Activated CD4-positive, alpha-beta T cell treated with anti-CD3 and anti-CD28 coated beads, Interleukin-2, amount 50 U/mL, for 16 hours (primary cell): ENCODE measurements at places on chromosomes 4 and X.

- no peak for DNase-seq
These were observed 451.7 kb upstream of the PITX2 start for GRCh38 chr4:111074523-111075114.

- no peak for DNase-seq
These were observed 28.1 kb downstream of the KIT start for GRCh38 chr4:54685810-54686209.

- DNase-seq = no peak
These were observed 124.5 kb upstream of the GIMD1 start for GRCh38 chr4:106493086-106493485.

- no peak for DNase-seq
These were observed 147.4 kb upstream of the RPS6KA3 start for GRCh38 chrX:20414066-20414465.

- no peak for DNase-seq
These were observed 37.8 kb downstream of the LEF1 start for GRCh38 chr4:108130955-108131354.

DNA sequence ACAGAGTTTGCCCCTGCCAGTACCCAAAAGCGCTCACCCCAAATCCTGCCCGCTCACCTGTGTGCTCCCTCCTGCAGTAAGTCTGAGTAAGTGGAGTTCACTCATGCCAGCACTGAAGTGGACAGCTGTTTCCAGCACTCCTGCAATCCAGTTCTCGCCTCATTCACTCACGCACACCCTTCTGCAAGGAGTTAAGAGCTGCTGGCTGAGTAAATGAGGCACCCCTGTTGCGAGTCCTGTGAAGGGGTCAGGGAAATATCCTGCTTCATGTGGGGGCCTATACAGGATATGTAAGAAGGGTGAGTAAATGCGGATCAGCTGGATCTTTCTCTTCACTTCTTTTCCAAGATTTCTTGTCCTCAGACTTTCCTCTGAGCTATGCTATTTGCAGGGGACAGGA lies 23.5 kb downstream of the CXCL8 start:
- DNase-seq = no peak

DNA sequence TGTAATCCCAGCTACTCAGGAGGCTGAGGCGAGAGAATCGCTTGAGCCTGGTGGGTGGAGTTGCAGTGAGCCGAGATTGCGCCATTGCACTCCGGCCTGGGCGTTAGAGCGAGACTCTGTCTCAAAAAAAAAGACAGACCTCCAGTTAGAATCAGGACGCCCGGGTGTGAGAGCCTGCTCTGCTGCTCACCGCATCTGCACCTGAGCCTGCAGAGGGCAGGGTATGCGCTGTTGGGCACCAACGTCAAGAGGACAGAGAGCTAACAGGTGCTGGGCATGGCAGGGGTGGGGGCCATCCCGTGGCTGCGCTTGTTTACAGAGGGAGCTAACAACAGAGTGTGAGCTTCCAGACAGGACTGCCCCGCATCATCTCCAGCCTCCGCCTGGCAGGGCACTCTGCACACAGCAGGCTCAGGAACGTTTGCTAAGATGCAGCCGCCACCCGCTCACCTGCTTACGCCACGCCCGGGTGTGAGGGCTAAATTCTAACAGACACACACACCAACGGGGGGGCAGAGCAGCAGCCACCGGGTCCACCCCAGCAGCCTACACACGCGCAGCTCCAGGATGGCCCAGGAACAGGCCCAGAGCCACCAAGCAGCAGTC lies 50.0 kb upstream of the CPLX1 start:
- DNase-seq = no peak

DNA sequence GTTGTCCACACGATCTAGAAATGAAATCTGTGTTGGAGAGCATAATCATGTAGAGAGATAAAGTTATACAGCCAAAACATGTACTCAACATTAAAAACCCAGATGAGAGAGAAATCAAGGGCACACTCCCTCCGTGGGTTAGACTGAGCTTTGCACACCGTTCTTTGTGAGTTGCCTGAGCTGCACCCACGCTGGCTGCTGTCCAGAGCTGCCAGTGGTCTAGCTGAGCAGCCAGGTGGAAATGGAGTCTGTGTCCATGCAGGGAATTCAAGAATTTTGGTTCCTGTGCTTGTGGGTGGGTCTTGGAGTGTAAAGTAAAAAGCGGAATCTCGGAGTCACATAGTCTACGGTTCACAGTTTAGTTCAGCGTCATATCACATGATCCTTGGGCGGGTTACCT lies 84.6 kb downstream of the GPR143 start:
- no peak for DNase-seq

- DNase-seq = no peak
These were observed 53.9 kb downstream of the PROM1 start for GRCh38 chr4:16029886-16030285.

- peak; percentile 70 for DNase-seq
These were observed 47.6 kb downstream of the SH3KBP1 start for GRCh38 chrX:19839770-19840254.

- DNase-seq = no peak
These were observed 121.0 kb downstream of the PCDH10 start for GRCh38 chr4:133270021-133270570.

DNA sequence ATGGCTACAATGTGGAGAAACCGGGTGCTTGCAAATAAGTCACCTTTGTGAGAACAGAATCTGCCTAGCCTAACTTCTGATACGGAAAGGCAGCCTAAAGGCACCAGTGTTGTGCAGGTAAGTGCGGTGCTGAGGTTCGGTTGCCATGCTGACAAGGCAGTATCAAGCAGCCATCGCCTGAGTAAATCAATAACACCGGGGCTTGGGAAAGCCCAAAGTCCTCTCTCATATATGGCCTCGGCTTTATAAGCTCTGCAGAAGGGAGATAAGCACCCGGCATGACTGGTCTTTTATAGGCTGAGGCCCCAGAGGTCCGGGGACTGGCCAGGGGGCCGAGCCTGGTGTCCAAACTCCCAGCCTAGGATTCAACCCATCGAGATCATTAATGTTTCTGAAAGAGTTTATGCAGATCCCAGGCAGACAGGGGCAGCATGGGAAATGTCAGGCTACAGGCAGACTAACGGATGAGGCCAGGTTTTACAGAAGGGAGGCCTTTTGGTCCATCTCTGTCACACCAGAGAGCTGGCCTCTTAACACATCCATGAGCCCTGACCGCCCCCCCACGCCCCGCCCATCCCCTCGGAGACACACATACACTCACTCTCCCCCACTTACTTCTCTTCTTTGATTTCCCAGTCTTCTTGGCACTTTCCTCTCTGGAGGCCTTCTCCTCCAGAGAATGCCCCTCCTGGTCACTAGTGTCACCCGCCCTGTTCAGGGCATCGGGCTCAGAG lies 38.5 kb downstream of the ELF4 start:
- no peak for DNase-seq

GRCh38 chr4:25310066-25310802 lies 2.3 kb upstream of the ZCCHC4 start:
- DNase-seq = no peak

- DNase-seq = no peak
These were observed 22.2 kb downstream of the KANTR start for GRCh38 chrX:53116101-53116500.

DNA sequence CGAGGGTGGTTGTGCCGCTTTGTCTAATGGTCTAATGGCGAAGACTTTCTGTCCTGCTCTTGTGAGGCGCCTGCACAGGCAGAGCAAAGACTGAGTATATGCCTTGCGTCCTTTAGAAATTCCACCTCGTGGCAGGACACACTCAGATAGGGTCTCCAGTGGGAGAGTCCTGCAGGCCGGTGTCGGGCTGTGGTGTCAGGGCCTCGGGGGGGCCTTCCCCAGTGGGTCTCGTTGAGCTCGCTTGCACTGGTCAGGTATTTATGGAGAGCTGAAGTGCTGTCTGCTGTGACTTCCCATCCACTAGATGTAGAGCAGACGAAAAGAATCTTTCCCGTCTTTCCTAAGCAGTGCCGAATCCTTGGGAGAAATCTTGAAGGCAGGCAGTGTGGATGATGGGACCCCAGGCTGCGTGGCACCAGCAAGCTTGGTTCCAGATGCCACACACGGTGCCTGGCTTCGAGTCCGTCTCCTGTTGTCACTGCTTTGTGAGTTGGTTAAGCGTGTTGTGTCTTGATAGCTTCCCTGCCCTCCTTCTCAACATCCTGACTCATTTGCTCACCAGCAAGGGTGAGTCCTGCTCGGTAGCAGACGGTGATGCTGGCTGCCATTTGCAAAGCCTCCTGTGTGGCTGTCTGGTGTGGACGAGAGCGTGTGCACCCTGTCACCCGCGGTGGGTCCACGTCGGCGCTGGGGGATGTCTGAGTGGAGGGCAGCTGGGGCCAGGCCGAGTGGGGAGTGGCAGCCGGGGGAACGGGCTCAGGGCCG lies 20.5 kb downstream of the MAEA start:
- no peak for DNase-seq

DNA sequence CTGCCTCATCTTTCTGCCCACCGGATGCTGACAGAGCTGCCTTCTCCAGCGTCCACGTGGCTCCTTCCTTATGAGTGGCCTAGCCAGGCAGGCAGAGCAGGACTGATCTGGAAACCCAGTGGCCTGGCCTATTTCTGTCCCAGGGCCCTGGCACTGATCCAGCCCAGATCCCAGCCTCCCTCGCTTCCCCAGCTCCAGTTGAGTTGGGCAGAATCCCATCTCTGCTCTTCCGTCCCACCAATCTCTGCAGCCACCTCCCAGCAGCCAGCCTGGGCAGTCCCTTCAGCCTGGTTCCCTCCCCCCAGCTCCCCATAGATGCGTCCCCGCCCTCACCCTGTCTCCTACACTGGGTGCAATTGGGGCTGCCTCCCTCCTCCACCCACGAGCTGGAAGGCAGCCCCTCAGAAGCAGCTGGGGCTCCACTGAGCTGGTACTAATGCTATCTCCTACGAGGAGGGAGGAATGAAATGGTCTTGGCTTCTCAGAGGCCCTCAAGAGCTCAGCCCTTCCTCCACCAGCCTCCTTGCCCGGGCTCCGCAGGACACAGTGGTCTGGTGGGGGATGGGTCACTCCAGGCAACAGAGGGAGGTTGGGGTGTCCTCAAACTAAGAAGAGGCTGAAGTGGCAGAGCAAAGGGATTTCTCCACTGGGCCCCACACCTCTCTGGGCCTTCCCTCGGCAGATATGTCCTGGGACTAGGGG lies 94.2 kb downstream of the PJA1 start:
- no peak for DNase-seq

- no peak for DNase-seq
These were observed 561.5 kb upstream of the PCDH10 start for GRCh38 chr4:132587626-132588025.

- no peak for DNase-seq
These were observed 268.3 kb downstream of the TMA16 start for GRCh38 chr4:163762741-163763140.

DNA sequence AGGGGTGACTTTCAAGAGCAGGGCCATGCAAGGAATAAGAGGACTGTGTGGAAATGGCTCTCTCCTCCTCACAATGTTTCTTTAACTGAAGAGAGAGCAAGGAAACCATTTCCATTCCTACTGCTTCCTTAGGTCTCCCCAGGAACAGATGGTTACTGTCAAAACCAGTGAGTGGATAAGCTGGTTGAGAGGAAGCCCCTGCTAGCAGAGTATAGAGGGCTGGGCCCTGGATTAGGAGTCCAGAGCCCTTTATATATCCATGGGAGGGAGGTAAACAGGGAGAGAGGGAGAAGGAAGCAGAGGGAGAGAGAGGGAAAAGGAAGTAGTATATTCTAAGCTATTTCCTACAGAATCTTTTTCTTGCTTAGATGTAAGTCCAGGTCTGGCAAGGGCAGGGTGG lies 43.8 kb upstream of the LAS1L start:
- DNase-seq = no peak

GRCh38 chrX:53631156-53631555 lies 55.4 kb downstream of the HUWE1 start:
- DNase-seq = no peak

GRCh38 chr4:517061-517805 lies 18.2 kb downstream of the PIGG start:
- DNase-seq = no peak

DNA sequence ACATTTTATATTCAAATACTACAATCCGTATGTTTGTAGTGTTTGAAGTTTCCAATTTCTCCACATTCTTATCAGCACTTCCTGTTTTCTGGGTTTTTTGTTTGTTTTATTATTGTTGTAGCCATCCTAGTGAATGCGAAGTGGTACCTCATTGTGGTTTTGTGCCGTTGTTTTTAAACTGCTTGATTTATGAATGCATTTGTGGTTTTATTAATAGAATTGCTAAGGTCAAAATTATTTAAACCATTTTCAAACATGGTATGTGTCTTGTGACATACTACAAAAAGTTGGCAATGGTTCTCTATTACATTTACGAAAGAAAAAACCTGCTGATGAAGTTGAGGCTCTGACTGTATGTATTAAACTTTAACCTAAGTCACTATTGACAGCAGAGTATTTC lies 780.0 kb upstream of the MAGEB2 start:
- no peak for DNase-seq

DNA sequence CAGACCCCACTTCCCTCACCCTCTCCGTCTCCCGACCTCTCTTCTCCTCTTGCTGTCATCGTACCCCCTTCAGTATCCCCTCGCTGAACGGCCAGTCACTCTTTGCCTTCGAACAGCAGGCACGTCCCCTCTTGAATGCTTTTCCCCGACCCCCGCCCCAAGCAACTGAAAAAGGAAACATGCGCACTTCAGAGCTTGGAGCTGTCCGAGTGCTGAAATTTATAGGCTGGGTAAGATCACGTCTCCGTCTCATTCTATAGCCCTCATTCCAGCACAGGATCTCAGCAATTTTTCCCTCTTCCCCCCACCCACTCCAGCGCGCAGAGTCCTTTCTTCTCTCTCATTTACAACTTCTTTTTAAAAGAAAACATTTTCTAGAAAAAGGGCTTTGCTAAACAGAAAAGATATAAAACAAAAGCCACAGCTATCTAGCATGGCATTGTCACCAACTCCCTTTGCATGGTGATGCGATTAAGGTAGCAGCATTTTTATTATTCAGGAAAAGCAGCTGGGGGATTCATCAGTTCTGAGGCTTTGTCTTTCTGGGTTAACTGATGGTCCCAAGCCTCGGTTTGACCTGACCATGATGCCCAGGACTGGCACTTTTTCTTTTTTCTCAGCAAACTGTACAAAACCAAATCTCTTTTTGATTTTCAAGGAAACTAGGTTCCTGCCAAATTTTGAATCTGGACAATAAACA lies at the start of gene GLRA2:
TSS of gene GLRA2 (plus strand) at position 247 of the 700 bp plus-strand sequence. CDS start 522 bp downstream, outside the sequence.
- no peak for DNase-seq

GRCh38 chrX:116726806-116727205 lies 264.0 kb upstream of the CT83 start:
- DNase-seq = no peak

- no peak for DNase-seq
These were observed 23.3 kb downstream of the TLR8 start for GRCh38 chrX:12929701-12930100.

DNA sequence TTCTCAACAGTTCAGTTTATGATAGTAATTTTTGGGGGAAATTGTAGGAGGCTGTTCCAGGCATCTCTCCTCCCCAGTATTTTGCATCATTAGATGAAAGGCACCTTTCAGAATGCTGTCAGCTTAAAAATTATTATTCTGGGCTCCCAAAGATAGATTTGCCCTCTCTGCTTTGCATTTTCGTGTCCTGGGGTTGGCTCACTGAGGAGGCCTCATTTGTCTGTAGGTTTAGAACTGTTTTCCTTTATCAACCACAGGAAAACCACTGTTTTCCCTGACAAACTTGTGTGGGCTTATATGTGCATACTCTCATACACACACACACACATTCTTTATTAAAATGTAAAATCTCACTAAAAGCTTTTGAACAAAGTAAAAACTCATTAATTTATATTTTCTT lies 197.2 kb upstream of the VCX3A start:
- no peak for DNase-seq

- DNase-seq = no peak
These were observed 32.8 kb downstream of the NPY2R start for GRCh38 chr4:155241225-155241624.
